ENCODE measurements at places on chromosomes 1 and 21.

DNA sequence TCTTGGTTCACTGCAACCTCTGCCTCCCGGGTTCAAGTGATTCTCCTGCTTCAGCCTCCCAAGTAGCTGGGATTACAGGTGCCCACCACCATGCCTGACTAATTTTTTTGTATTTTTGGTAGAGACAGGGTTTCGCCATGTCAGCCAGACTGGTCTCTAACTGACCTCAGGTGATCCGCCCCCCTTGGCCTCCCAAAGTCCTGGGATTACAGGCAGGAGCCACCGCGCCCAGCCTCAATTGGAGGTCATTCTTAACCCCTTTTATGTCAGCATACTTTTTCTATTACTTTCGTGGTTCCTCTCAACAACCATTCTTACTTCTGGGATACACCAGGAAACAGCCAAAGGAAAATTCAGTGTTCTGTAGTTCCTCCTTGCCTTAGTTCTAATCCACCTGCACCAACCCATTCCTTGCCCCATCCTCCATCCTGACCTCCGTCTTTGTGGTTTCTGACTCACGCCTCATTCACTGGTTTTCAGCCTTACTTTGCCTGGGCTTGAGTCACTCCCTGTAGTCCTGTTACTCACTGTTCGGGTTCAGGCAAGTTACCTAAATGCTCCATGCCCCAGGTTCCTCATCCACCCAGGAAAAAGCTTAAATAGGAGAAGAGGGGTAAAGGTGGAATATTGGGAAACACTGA, 12.9 kb upstream of the BCL10 start:
- no peak for DNase-seq

DNA sequence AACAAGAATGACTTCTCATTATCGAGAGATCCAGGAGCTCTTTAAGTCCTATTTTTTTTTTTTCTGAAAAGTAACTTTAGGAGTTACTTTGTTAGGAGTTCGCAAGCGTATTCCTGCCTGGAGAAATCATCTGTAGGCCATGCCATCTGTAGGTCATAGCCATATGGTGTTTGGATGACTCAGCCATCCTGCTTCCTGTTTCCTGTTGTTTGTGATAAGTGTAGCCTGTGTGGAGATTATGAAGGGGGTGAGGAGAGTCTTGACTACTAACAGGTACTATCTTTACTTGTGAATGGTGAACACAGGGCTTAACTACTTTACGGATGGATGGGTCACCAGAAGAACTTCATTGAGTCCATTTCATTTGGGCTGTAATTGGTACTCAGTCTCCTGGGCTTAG, 327.2 kb downstream of the PTPRU start:
- no peak for DNase-seq

GRCh38 chr1:84968101-84968500, 28.8 kb downstream of the MCOLN2 start:
- no peak for DNase-seq

DNA sequence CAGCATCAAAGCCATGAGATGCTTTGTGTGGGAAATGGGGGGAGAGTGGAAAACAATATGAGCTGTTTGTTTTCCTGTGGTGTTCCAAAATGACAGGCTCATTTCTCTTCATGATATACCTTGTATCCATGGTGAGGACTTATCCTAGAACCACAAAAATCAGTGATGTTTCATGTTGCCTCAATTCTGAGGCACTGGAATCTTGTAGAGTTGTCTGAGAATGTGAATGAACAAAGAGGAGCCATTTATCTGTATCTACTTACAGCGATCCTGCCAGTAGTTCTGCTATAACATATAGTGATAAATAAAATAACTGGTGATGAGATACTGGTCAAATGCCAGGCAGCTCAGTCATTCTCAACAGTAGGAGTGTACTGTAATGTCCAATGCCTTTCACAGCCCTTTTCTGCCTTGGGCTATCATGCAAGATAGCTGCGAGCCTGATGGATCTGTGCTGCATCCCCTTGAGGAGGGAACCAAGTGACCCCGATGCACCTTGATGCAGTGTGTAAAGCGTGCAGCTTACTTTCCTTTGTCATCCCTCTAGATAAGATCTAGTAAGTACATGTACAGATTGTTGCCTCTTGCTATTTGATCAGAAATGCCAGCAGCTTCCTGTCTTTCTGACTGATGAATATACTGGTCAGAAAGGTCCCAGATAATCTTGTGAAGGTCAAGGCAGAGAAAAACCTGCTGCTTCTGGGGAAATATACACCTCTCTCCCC, 52.8 kb downstream of the SLC44A3 start:
- no peak for DNase-seq

DNA sequence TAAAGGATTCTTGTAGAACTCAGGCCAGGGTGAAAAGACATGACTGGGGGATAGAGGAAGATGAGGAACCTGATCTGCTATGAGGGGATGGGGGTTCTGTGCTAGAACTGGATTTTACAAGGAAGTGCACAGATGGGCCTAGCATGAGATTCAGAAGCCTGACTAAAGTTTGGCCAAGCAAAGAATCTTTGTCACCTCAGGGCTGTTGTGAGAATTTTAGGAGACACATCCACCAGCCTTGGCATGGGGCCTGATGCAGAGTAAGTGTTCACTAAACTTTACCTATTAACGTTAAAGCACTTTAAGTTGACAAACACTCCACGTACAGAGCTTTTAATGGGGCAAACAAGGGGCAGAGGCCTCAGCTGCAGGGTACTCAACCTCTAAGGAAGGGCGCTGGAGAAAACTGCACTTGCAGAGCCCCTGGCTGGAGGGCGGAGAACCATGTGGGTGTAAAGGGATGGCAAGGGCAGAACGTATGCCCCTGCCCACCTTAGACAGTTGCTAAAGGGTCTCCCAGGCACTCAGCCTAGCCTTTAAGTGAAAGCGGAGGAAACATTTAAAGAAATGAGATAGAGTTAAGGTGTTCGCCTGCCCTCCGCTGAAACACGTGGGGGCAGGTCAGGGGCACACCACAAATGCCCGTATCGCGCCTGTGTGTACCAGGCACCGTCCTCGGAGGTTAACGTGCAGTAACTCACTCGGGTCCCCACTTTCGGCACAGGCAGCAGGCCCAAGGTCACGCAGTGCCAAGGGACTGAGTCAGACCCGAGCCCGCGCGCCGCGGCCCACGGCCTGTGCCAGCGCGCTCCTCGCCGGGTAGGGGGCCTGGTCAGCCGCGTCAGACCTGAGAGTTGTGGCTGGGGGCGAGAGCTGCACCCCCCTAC, 990 bp upstream of the MRPS6 start:
- no peak for DNase-seq

- DNase-seq: no peak
Observed at GRCh38 chr1:110509655-110510054, 9.3 kb downstream of the KCNA10 start.

- no peak for DNase-seq
Observed at GRCh38 chr1:86971778-86972177, 57.3 kb downstream of the HS2ST1 start.

GRCh38 chr1:22709891-22710700, 543 bp upstream of the EPHB2 start:
- peak; percentile 54 for DNase-seq

DNA sequence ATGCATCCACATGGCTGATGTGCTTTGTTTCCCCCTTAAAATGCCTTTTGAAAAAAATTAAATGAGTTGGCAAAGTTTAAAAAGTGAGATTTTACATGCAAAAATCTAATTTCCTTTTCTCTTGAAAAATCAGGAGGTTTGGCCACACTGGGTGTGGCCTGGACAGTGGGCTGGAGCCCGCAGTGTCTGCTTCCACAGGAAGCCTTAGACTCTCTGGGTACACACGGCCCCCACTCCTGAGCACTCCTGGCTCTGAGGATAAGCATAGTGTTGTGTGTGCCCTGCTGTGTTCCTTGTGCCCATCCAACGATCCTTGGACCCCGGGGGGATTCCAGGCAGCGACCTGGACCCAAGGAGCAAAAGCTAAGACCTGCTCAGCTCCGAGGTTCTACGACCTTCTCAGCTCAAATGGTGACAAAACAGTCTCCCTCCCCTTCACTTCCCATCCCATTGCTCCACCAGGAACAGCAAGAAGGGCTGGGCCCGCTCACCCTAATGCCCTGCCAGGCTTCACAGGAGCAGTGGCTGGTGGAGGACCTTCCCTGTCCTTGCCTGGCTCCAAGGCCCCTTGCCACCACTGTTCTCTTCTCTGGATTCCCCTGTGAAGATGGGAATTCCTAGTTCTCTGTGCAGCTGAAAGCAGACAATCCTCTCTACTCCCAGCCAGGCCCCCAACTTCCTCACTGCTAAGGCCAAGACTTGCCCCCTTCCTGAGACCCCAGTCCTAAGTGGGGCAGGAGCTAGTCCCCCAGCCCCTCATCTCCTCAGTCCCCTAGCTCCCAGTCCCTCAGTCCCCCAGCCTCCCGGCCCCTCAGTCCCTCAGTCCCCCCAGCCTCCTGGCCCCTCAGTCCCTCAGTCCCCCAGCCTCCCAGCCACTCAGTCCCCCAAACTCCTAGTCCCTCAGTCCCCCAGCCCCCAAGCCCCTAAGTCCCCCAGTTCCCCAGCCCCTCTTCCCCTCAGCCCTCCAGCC, 395.8 kb downstream of the PTPRU start:
- no peak for DNase-seq

- DNase-seq: no peak
Observed at GRCh38 chr21:45329261-45330074, 41.8 kb upstream of the POFUT2 start.

DNA sequence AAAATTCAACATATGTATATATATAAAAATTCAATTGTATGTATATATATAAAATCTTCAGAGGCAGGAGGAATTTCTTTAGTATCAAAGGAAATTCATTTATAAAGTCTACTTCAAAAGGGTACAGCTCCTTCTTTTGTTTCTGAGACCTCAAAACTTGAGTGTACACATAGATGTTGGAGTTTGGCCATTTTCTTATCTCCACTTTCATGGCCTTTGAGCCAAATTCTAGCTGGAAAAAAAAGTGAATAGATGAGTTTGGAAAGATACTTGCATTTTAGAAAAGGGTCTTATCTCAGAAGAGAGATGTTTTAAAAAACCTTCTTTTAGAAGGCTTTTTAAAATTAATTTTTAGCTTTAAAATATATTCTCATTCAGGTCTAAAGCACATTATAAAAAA, 103.2 kb downstream of the ATF6 start:
- no peak for DNase-seq

GRCh38 chr1:6270401-6270800, 9.5 kb upstream of the GPR153 start:
- DNase-seq: no peak

DNA sequence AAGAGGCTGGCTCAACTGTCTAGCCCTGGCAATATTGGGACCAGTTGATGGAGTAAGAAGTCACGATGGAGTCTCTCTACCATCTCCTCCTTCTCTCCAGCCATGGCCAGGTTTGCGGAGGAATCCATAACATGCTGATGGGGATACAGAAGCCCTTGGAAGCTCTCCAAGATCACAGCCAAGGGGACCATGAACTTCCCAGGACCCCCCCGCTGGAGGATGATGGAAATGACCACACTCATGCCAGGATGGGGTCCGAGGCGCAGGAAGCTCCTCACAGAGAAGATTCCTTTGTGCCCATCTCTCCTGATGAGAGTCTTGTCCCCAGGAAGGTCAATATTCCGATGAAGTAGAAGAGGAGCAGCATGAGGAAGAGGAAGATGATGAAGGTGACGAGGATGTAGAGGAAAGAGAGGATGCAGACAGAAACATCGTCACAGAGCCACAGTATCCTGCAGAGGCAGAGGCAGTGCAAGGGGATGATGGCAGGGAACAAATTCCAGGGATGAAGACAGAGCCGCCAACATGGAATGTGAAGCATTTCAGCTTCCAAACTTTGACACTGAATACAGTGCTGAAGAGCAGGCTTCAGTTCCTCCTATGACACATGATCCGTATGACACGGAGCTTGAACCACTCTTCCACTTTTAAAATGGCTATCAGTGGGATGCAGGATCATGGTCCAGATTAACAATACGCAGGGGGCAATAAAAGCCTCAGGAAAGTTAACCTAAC, 57.9 kb upstream of the EDN2 start:
- DNase-seq: no peak

- no peak for DNase-seq
Observed at GRCh38 chr1:118021668-118022067, 92.1 kb downstream of the WDR3 start.

GRCh38 chr1:228725178-228725577, 10.1 kb upstream of the RHOU start:
- no peak for DNase-seq

DNA sequence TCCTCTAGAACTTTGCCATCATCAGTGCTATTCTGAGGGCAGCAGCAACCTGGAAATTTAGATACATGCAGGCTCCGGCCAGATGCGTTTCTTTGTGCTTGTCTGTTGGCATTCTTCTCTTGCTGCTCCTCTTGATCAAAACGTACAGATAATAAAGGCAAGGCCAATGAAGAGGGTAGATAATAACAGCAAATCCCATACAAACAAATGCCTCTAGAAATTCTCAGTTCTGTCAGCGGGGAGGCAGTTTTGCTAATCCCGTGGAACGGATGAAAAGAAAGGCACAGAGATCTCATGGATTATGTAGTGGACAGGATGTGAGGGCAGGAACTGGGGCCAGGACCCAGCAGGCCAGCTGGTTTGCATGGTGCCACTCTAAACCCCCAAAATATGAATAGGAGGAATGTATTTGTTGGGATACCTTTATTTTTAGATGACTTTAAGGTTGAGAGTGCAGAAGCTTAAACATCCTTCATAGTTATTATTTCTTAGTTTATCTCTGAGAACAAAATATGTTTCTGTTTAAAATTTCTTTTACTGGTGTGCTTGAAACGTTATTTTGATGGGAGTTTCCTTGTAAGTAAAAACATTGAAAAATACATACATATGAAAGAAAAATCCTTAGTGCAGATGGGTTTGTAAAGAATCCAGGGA, 1.5 kb downstream of the ITSN1 start:
- no peak for DNase-seq

DNA sequence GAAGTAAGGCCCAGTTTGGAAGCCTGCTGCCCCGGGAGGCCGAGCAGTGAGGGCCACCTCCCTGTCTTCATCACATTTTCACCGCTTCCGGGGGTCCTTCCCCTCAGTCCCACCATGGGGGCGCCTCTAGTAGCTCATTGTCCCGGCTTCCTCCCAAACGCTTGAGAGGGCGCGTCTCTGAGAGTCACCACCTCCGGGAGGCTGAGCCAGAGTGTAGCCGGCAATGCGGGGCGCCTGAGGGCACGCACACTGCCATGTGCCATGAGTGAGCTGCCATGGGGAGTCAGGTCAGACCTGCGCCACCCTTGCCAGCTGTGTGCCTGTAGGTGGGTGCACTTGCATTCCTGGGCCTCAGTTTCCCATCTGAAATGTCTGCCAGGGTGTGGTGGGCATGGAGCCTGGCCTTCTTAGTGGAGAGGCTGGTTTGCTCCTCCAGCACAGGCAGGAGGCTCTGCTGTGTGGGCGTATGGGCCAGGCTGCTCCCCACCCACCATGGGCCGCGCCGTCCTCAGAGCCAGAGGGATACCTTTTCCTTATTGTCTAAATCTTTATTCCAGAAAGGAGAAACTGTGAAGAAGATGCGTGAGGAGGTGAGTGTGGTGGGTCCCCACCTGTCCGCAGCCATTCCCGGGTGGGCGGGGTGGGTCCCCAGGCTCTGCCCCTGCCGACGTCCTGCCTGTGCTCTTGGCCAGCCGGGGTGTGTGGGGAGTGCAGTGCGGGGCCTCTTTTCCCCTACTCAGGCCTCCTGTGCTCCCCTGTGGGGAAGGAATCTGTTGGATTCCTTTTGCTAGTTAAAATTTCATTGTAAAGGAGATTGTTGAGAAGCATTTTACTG, 81.3 kb upstream of the COL6A1 start:
- DNase-seq: peak; percentile 39

GRCh38 chr1:171600862-171601261, 21.2 kb upstream of the MYOCOS start:
- DNase-seq: no peak

- DNase-seq: no peak
Observed at GRCh38 chr1:218717575-218717974, 372.4 kb downstream of the TGFB2 start.

Data from dorsolateral prefrontal cortex (tissue), 122 donors.